ENCODE measurements at places on chromosomes 1 and 21.

GRCh38 chr1:46094471-46095005 lies 37.9 kb downstream of the PIK3R3 start:
- no peak for DNase-seq

GRCh38 chr1:3461238-3461933 lies 6.9 kb downstream of the ARHGEF16 start:
- DNase-seq, result no peak

DNA sequence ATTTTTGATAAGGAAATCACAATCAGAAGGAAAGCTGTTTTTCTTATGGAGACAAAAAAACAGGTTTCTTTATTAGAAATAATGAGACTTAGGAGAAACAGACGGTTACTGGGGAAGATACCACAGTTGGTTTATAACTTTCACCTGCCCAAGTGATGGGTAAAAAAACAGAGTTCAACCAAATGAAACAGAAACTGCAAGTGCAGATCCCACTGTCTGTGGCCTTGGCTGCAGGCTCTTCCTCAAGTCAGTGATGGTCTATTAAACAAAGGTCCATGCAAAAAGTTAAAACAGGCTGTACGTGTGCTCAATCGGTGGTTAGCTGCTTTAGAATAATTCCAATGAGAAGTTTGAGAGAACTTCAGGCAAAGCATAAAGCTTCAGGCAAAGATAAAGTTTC lies 112.1 kb upstream of the NEGR1 start:
- DNase-seq, result no peak

- no peak for DNase-seq
Observed at GRCh38 chr1:173332026-173332425, 124.9 kb upstream of the TNFSF4 start.

- no peak for DNase-seq
Observed at GRCh38 chr1:108142773-108143394, 57.3 kb downstream of the SLC25A24 start.

DNA sequence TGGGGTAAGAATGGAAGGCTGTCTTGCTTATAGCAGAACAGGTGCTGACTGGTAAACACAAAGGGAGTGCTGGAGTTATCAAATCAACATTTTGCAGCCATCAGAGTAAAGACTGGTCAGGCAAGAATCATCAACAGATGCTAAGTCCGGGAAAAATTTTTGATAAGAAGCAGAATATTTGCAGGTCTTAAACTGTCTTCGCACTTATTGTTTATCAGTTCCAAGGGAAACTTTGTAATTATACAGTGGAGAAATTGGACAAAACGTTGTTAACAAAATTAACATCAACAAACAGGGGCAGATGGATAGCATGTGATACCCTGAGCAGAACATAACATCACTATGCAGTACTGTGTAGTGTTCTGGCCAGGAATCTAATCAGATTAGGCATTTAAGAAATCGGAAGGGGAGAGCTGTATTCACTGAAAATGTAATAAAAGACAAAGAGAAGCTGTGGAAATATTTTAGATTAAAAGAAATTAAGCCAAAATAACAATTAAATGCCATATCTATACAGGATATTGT lies 127.1 kb downstream of the DAB1 start:
- no peak for DNase-seq

GRCh38 chr1:162372159-162373071 lies 4.2 kb downstream of the SPATA46 start:
- DNase-seq, result no peak

- peak; percentile 81 for DNase-seq
Observed at GRCh38 chr1:2304921-2305681, 77.0 kb downstream of the SKI start.

DNA sequence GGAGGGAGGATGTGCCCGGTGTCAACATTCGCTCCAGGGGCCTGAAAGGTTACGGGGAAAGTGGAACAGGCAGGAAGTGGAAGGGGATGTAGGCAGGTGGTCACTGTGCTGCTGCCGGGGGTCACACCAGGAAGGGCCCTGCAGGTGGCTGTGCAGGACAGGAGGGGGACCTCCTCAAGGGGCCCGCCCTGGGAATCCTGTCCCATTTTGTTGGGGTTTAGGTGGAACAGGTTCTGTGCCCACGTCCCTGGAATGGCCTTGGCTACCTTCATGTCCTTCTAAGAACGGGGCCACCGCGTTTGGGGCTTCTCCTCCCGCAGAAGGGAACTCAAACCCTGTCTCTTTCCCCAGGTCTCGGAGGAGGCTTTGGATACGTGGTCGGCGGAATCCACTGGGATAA lies 11.9 kb downstream of the SLC45A1 start:
- DNase-seq, result no peak

DNA sequence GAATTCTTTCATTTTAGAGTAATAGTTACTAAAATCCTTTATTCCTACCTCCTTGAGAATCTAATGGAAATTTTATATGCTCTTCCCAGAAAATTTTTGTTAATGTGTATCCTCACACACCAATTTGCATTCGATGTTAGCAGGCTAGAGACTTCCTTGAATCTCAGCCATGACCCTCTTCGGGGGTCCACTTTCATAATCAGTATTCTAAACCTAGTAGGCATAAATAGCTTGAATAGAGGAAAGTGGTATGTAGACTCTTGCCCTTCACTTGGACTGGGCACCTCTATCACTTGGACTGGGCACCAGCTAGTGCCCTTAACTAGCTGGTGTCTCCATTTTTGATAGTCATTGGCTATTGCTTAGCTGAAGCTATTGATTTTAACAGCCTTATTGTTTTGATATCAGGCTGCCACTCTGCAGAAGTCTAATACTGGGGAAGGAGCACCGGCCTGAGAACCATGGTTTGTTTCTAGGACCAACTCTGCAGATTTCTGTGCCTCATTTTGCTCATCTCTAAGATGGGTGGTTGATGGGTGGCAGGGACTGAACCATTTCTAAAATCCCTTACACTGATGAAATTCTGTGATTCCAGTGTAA lies 42.8 kb downstream of the MRPL39 start:
- DNase-seq, result no peak

GRCh38 chr1:91619881-91620280 lies 119.2 kb downstream of the CDC7 start:
- DNase-seq, result no peak

- no peak for DNase-seq
Observed at GRCh38 chr1:189774721-189775287, 702.9 kb downstream of the BRINP3 start.

DNA sequence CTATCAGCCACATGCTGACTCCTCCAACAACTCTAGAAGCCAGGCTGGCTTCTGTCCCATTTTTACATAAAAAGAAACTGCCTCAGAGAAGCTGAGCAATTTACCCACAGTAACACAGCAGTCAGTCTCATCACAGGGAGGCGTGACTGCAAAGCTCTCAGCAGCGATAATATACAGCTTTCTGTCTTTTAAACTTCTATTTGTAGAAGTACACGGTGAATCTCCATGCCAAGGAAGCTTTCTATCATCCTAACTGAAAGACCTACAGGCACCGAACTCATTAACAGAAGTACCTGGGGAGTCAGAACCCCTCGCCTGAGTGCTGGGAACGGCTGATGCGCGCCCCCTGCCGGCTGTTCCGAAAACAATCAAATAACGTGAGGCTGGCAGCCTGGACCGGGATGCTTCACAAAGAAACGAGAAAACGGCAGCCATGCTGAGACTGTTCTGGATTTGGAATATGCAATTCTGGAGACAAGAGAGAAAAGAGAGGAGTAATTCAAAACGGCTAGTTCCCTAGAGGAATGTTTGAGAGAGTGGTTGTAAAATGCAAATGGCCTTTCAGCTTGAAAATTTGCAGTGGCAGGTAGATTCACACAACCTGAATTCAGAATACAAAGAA lies 43.5 kb upstream of the RAB4A start:
- DNase-seq, result peak; percentile 85

GRCh38 chr1:42932442-42932941 lies 26.2 kb downstream of the SLC2A1 start:
- DNase-seq, result peak; percentile 13

DNA sequence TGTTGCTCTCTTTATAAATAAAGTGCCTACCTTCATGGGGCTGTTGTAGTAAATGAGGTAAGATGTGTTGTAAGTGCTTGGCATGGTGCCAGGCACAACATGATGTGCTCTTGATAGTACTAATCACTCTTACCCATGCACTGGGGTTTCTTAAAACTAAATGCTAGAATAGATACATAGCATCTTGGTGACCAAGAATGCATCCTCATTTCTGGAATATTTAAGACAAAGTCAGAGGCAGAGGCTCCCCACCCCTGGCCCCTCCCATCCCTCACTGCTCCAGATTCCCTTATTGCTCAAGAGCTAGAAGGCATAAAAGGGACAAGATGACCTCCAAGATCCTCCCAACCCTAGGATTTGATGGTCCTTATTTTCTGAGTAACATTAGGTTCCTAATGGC lies 61.3 kb downstream of the GLUL start:
- no peak for DNase-seq

GRCh38 chr1:167518331-167518700 lies at the start of gene CD247:
CD247 (minus strand) TSS chr1:167518529; CDS start chr1:167518465, 64 bp downstream.
- DNase-seq, result no peak

DNA sequence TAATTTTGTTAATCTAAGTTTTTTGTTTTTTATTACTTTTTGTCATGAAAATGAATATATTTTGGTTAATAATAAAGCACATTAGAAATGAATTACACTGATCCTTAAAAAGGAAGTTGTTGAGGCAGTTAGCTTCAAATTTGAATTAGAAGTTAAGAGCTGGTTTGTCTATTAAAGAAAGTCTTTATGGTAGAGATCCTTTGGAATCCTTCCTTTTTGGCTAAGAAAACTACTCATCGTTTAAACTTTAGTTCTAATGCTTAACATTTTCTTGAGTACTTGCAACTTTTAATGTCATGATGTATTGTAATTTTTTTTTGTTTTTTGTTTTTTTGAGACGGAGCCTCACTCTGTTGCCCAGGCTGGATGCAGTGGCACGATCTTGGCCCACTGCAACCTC lies 2.4 kb downstream of the PTBP2 start:
- DNase-seq, result no peak

DNA sequence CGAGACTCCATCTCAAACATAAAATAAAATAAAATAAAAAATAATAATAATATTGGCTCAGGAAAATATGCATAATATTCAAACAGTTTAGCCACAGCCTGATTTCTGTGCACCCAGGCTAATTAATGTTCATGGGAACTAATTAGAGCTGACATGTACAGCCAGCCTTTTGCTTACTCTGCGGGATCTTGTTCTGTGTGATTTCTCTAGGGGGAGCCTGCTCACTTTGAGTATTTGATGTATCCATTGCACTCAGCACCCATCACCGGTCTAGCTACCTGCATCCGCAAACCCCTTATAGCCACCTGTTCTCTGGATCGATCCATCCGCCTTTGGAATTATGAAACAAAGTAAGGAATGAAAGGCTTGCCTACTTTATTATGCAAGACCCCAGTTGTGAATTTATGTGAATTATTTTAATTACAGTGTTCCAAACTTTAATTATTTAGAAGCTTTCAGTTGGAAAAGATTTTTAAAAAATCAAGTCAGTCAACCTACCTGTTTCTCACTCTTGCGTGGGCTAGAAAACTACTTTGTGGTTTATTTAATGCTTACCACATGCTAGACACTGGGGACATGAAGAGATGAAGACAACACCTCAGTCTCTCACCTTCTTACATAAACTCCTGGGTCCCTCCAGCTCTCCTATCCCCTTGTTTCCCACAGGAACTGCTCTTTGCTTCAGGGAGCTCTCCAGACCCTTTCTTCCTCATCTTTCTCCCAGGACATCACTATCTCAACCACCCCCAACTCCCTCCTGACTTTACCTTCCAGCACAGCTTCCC lies 25.4 kb downstream of the CFAP57 start:
- no peak for DNase-seq

GRCh38 chr1:226939438-226940028 lies 561 bp upstream of the COQ8A start:
- no peak for DNase-seq

GRCh38 chr1:223683586-223684487 lies 18.3 kb upstream of the CAPN8 start:
- peak; percentile 80 for DNase-seq

- DNase-seq, result no peak
Observed at GRCh38 chr1:186154651-186155050, 220.4 kb downstream of the TPR start.

- no peak for DNase-seq
Observed at GRCh38 chr1:53665996-53666395, 73.0 kb downstream of the GLIS1 start.

All from right hindlimb (tissue), 1 donor.